ENCODE measurements at places on chromosomes 6 and 20. TPM values are rescaled to one million over a fixed set of nuclear protein-coding genes. Genes with fewer than 3 reads are reported as not detected.

The RIPPLY2 gene
- 18.5 TPM for polyA plus RNA-seq

The RTF2 gene
- 128 TPM for polyA plus RNA-seq

The MTFR2 gene
- 1.4 TPM for polyA plus RNA-seq

The UFL1 gene
- polyA plus RNA-seq, result 20.0 TPM

The KIAA0408 gene
- polyA plus RNA-seq, result 93.6 TPM

The B3GAT2 gene
- 79.4 TPM for polyA plus RNA-seq
